ENCODE measurements at places on chromosomes 6 and 20.

DNA sequence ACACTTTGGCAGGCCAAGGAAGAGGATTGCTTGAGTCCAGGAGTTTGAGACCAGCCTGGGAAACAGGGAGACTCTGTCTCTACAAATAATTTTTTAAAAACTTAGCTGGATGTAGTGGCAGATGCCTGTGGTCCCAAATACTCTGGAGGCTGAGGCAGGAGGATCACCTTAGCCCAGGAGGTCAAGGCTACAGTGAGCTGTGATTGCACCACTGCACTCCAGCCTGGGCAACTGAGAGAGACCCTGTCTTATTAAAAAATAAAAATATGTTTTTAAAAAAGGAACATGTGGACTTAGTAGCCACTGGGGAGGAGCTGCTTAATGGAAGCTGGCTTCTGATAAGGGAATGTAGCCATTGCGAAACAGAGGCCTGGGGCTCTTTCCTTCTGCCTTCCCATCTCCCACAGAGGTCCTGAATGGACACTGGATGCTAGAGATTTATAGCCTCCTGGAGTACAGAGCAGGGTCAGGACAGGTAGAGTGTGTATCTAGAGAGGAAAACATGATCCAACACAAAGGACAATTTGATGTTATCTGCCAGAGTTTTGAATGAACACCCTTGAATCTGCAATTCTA lies 21.7 kb upstream of the GMNN start:
- no peak for DNase-seq

GRCh38 chr6:150751296-150751695 lies 114.2 kb upstream of the MTHFD1L start:
- DNase-seq = no peak

- no peak for DNase-seq
Measured at GRCh38 chr6:30227763-30228487, 14.7 kb upstream of the TRIM26 start.

DNA sequence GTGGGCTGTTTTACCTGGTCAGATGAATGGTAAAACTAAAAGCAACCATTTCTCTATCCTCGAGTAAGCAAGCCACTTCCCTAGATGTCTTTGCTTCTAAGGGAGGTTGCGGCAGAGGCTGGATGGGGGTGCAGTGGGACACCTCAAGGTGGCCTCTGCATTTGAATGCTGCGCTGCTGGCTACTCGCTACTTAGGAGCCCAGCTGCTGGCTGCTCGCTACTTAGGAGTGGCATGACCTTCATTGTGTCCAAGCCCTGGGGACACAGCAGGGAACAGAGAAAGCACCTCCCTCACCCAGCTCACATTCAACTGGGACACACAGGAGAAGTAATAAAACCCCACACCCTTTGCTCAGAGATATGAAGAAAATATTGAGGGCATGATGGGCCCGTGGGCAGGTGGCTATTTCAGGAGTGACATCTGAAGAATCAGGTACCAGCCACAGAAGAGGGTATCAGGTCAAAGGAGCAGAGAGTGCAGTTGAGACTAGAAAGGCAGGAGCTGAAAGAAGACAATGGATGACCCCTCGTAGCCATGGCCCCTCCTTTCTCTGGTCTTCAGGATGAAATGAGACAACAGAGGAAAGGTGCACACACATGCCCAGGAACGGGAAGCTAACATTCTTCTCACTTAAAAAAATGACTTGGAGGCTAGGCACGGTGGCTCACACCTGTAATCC lies 149.4 kb downstream of the ZMYND8 start:
- no peak for DNase-seq

DNA sequence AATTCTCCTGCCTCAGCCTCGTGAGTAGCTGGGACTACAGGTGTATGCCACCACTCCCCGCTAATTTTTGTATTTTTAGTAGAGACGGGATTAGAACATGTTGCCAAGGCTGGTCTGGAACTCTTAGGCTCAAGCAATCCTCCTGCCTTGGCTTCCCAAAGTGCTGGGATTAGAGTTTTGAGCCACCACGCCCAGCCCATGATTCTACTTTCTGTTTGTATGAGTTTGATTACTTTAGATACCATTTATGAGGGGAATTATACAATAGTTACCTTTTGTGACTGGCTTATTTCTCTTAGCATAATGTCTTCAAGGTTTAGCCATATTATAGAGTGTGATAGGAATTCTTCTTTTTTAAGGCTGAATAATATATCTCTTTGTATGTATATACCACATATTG lies 555.4 kb upstream of the FLRT3 start:
- no peak for DNase-seq

- no peak for DNase-seq
Measured at GRCh38 chr20:46491354-46491753, 22.0 kb downstream of the ZNF334 start.

DNA sequence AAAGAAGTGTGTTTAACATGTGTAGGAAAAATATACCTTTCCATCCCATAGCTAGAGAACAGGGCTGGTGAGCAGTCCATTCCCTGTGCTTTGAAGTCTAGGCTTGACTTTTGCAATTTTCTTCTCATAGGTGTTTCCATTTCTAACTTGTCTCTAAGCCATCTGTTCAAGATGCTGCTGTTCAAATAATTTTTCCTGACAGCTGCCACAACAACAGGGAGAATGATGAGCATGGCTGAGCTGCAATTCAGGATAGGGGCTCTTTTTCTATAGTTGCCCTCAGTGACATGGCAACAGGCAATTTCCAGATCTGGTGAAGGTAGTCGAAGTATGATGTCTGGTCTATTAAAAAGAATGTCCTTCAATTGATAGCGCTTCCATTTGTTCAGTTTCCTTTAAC lies 103.0 kb upstream of the HS3ST5 start:
- DNase-seq = no peak

- no peak for DNase-seq
Measured at GRCh38 chr6:14129575-14129974, 12.0 kb downstream of the CD83 start.

GRCh38 chr6:83948851-83949250 lies 84.7 kb upstream of the MRAP2 start:
- no peak for DNase-seq

DNA sequence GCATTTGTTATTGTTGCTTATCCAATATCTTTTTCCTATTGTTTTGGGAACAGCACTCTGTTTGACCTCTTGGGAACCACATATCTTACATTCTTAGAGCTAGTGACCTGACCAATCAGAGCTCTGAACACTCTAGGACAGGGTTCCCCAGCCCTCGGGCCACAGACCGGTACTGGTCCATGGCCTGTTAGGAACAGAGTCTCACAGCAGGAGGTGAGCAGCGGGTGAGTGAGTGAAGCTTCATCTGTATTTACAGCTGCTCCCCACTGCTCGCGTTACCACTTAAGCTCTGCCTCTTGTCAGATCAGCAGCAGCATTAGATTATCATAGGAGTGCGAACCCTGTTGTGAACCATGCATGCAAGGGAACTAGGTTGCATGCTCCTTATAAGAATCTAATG lies 226.0 kb upstream of the TSHZ2 start:
- DNase-seq = no peak

- no peak for DNase-seq
Measured at GRCh38 chr6:131663578-131664165, 26.6 kb downstream of the ENPP3 start.

GRCh38 chr20:45970646-45971424 lies 1.2 kb downstream of the ZNF335 start:
- peak; percentile 81 for DNase-seq

GRCh38 chr20:13441388-13441787 lies 197.3 kb downstream of the TASP1 start:
- DNase-seq = no peak

- DNase-seq = no peak
Measured at GRCh38 chr6:34149831-34150400, 4.0 kb upstream of the GRM4 start.

DNA sequence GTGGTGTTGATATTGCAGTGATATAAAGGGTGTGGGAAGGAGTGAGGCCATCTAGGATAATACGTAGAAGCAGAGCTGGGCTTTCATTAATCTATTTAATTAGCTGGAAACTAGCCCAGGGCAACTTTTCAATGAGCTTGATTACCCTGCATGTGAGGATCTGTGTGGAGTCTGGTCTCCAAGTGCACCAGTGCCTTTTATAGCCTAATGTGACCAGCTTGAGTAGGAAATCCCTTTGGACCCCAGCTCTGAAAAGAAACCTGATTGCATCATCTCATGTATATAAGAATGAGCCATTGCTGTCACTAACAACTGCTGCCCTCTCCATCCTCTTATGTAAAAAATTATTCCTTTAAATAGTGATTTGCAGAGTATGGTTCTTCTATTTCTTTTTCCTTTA lies 72.6 kb downstream of the CD109 start:
- no peak for DNase-seq

GRCh38 chr6:46410334-46410953 lies 80.8 kb downstream of the RCAN2 start:
- no peak for DNase-seq

- no peak for DNase-seq
Measured at GRCh38 chr6:360764-361373, 30.7 kb upstream of the IRF4 start.

- DNase-seq = no peak
Measured at GRCh38 chr20:55533632-55534031, 471.7 kb downstream of the CBLN4 start.

- DNase-seq = no peak
Measured at GRCh38 chr6:12297363-12298016, 7.3 kb downstream of the EDN1 start.

GRCh38 chr6:84892671-84893070 lies 128.3 kb upstream of the TBX18 start:
- DNase-seq = no peak

DNA sequence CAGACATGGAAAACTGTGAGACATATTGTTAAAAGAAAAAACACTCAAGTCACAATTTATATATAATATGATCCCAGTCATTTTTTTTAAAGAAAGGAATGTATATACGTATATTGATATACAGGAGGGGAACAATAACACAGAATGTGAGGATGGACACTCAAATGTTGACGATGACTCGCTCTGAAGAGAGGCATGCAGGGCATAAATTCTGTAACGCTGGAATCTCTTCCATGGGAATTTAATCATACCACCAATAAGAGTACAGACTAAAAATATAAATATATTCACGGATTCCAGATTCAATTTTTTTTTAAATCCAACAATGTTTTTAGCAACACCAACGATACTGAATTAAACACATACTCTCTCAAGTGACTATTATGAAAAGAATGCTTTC lies 106.9 kb upstream of the CCDC28A start:
- DNase-seq = no peak

DNA sequence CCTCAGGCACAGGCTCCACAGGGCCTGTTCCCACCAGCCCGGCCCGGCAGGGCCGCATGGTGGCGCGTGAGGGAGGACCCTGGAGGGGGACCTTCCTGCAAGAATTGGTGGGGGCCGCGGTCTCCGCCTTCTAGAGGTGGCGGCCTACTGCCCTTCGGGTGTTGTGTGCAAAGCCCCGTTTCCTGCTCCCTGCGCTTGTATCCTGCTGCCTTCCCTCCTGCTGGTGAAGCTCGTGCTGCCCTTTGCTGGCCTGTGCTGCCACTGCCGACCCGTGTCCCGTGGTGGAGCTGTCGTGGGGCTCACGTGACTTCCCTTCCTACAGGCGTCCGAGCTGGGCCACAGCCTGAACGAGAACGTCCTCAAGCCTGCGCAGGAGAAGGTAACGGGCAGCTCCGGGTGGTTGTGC lies 8.4 kb upstream of the COL20A1 start:
- no peak for DNase-seq

GRCh38 chr6:147751232-147751631 lies 242.7 kb downstream of the SAMD5 start:
- DNase-seq = no peak

DNA sequence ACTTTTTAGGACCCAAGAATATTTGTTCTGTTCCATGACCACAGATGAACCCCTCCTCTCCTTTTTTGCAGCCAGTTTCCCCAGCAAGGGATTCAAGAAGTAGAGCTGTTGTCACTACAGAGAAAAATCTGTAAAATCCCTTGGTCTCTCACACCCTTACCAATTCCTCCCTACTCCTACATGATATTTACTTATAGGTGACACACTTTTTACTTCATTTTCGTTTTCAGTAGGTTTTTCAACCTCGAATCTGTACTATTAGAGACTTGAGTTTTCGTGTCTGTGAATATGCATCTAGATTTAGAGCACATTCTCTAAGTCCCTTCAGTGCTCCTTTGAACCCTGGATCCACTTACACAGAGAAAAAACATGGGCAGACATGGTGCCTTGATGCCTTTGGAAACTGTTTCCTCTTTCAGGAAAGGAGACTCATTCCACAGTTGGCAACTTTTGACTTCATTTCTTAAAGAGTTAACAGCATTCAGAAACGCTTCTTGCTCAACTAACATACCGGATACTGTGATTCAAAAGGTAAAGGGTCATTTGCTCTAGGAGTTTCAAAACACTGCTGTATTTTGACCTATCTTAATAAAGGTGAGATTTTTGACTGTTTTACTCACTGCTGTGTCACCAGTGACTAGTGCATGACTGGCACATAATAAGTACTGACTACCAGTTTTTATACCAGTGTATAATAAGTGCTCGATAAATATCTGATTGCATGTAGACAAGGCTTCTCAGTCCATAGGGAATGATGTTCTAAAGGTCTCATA lies 50.6 kb downstream of the LAMA4 start:
- no peak for DNase-seq

- DNase-seq = no peak
Measured at GRCh38 chr6:71134929-71135642, 153.5 kb upstream of the OGFRL1 start.

DNA sequence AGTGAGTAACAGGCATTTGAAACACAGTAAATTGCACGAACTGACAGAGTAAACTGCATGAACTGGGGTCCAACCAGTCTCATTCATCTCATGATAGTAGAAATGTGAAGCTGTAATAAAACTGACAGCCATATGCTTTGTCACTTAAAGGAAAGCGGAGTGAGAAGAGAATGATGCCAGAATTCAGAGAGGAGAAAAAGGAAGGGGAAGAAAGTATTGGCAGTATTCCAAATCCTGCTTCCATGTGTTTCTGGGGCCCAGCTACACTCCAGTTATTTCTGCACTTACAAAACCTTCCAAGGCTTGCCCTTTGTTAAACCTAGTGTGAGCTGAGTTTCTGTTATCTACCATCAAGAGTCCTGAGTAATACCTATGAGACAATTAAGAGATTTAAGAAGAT lies 17.2 kb downstream of the SNX14 start:
- DNase-seq = no peak

- no peak for DNase-seq
Measured at GRCh38 chr6:138957484-138957883, 30.6 kb downstream of the REPS1 start.

DNA sequence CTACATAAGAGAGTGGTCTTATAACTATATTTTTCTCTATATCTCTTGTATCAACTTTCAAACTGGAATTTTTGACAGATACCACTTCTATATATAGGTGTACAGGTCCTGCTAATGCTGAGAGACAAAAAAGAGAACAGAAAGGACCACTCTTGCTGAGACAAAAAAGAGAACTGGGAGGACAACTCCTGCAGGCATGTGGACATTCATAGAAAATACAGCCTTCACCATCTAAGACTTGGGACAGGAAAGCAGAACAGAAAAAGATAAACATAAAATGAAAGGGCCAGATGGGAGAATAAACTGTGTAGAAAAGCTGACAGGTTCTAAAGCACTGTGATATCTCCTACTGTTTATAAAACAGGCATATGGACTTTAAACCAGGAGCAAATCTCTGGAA lies 541.0 kb upstream of the ADGRB3 start:
- DNase-seq = no peak

- DNase-seq = no peak
Measured at GRCh38 chr20:62409931-62410745, 3.1 kb upstream of the CABLES2 start.
